ENCODE measurements at places on chromosomes 3 and 15.

DNA sequence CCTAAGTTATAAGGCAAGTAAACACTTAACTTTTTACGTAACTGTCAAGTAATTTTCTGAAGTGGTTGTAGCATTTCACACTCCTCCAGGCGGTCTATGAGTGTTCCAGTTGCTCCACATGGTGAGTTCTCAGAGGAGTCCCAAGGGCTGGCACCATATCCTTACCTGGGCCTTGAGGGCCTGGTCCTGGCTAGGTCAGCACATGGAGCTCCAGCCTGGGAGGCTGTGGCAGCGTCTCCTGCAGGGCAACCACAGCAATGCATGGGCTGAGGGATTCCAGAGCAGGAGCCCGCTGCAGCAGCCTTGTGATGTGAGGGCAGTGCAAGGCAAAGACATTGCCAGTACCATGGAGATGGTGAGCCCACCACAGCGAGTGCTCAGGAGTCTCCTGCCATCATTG is 32.2 kb upstream of the LYZL4 start:
- no peak for DNase-seq

GRCh38 chr3:78140866-78141265 is 1101.0 kb downstream of the ROBO2 start:
- no peak for DNase-seq

- DNase-seq: peak; percentile 59
Measured at GRCh38 chr3:71103430-71103921, 480.1 kb downstream of the FOXP1 start.

GRCh38 chr3:15102836-15103235 is 3.9 kb upstream of the RBSN start:
- no peak for DNase-seq

GRCh38 chr3:171269542-171269941 is 190.7 kb downstream of the TNIK start:
- DNase-seq: no peak

- DNase-seq: no peak
Measured at GRCh38 chr15:76470691-76471090, 134.1 kb downstream of the ISL2 start.

- DNase-seq: no peak
Measured at GRCh38 chr3:176919836-176920765, 277.2 kb downstream of the TBL1XR1 start.

DNA sequence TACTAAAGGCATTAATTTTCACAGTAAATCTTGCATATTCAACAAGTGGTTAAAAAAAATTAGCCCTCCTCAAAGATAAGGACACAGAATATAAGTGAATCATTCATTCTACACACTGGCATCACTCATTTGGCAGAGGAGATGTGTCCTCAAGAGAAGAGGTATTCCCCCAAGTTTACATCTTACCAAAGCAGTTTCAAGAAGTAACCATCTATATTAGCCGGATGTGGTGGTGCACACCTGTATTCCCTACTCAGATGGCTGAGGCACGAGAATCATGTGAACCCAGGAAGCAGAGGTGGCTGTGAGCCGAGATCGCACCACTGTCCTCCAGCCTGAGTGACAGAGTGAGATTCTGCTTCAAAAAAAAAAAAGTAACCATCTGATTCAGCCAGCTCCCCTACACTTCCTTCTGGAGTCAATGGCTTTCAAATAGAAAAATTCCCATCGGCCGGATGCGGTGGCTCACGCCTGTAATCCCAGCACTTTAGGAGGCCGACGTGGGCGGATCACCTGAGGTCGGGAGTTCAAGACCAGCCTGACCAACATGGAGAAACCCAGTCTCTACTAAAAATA is 15.4 kb downstream of the RAF1 start:
- peak; percentile 79 for DNase-seq

GRCh38 chr3:155302481-155302880 is 9.0 kb upstream of the STRIT1 start:
- no peak for DNase-seq

DNA sequence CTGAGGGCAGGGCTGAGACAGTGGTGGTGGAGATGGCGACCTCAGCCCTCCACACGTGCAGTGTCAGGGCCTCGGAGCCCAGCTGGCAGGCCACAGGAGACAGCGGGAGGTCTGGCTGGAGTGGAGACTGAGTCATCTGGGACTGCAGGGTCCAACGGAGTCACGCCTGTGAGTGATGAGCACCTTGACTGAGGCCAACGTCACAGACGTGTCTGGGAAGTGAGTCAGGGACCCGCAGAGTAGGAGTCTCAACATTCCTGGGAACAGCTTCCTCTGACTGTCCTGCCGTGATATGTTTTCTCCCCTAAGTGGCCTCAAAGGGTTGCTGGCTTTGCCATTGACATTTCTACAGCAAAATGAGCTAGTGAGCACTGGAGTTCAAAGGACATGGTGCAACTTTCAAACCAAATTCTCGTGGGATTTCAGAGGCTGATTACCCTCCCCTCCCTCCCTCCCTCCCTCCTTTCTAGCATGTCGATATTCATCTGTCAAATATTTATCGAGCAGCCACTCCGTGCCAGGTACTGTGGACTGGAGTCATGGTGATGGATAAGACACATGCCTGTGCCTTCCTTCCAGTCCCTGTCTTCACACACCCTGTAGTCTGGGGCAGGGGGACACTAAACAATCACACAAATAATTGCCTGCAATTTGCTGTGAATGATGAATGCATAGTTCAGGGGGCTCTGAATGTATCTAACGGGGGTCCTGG is 53.3 kb upstream of the AMOTL2 start:
- no peak for DNase-seq

DNA sequence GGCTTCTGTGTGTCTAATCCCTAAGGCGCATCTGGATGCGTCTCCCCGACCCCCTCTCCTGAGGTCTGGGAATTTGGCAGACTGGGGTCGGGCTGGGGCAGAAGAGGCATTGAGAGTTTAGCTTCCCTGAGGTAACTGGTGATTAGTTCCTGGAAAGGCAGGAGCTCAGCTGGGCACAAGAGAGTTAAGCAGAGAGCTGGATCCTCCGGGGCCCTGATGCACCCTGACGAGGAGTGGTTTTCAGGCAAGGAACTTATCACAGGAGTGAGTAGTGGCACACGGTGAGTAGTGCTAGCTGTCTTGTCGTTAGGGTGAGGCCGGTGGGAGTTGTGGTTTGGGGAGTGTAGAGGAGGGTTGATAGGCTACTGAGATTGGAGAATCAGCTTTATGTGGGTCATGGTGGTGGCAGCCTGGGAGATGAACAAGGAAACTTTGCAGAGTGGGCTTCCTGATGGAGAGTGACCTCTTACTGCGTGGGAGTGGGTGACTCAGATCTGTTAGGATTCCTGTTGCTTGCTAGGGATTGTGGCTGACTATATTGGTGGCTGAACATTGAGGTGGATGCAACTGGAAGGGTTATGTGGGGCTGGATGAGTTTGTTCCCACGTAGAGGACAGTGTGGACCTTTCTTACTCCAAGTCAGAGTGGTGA is 897 bp downstream of the RAD54L2 start:
- DNase-seq: no peak

- no peak for DNase-seq
Measured at GRCh38 chr3:192641919-192642318, 85.4 kb downstream of the FGF12 start.

DNA sequence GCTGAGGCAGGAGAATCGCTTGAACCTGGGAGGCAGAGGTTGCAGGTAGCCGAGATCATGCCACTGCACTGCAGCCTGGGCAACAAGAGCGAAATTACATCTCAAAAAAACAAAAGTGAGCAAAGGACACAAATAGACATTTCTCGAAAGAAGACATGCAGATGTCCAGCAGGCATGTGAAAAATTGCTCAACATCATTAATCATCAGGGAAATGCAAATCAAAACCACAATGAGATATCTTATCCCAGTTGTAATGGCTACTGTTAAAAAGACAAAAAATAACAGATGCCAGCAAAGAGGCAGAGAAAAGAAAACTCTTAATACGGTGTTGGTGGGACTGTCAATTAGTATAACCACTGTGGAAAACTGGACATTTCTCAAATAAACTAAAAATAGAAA is 20.9 kb downstream of the ASB7 start:
- DNase-seq: no peak

DNA sequence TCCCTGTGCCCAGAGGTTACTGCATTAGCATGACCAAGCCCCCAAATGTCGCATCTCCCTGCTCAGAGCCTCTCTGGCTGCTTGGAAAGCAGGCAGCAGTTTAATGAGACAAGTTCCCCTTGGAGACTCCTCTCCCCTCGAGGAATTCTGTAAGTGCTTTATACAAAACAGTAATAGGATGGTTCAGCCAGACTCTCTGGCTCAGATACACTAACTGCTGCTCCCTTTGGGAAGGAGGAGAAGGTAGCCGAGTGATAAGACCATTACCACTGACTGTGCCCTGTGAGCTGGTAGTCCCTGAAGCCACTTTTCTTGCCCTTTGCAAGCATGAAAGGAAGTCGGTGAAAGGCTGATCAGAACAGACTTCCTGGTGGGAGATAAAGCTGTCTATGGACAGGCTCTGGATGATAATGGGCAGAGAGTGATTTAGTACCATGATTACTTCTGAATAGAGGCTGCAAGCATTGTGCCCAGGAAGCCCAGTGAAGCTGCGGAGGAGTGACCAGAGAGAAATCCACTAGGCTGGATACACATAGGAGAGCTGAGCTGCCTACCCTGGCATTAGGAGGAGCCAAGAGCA is 100.8 kb downstream of the SEMA6D start:
- DNase-seq: no peak

- DNase-seq: peak; percentile 69
Measured at GRCh38 chr3:25452192-25452591, 24.1 kb downstream of the RARB start.

DNA sequence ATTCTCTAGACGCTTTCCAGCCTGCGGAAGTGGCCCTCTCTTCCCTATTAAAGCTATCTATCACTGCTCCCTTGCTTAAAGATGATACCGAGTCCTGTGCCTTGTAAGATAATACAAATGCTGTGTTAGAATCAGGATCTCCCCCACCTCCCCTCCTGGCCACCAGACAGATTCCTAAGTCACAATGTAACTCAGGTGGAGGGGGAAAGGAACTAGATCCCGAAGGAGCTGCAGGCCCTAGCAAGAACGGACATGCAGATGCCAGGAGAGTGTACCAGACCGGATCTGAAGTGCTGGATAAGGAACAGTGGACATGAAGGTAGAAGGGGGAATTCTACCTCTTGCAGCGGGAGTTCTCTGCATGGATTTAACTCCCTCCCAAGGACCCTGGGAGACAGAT is 230.7 kb upstream of the LYSMD4 start:
- no peak for DNase-seq
